Breast epithelium (tissue), 4 donors: ENCODE measurements at places on chromosomes 4 and X. TPM values are rescaled to one million over a fixed set of nuclear protein-coding genes. Genes with fewer than 3 reads are reported as not detected.

Gene FAM9C
- not detected for total RNA-seq

DNA sequence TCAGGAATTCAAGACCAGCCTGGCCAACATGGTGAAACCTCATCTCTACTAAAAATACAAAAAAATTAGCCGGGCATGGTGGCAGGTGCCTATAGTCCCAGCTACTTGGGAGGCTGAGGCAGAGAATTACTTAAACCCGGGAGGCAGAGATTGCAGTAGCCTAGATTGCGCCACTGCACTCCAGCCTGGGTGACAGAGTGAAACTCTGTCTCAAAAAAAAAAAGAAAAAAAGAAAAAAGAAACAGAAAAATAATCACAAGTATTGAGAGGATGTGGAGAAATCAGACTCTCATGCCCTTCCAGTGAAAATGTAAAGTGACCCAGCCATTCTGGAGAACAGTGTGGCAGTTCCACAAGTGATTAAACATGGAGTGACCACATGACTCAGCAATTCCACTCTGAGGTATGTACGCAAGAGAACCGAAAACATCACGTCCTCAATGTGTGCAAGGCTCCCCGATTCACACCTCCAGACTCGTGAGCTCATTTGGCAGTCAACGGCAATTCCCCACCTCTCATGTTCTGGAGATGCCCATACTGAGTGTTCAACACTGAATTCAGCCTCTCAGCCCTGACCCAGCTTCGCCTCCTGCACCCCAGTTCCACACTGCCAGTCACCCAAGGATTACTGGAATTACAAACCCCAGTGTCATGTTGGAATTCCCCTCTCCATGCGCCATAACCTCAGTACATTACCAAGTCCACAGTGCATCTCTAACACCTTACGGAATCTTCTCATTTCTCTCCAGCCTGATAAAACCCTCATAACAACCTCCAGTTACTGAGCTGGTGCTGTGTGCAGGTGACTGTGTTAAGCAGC lies 21.1 kb downstream of the ACOX3 start:
- DNase-seq: no peak

DNA sequence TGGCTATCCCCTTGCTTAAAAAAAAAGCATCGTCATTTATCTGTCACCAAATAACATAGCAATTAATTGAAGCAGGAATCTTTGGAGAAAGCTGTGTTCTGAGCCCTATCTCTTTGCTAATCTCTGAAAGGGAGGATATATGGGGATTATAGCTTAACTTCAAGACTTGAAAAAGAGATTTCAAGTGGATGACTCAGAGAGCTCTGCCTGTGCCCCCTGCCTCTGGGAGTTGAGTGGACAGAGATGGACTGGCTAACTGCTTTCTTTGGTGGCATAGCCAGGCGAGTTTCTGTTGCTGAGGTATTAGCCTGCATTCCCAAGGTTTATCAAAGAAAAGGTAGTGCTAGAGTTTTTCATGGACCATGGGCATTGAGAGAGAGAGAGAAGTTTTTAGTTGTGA lies 91.6 kb downstream of the DDIT4L start:
- no peak for DNase-seq

DNA sequence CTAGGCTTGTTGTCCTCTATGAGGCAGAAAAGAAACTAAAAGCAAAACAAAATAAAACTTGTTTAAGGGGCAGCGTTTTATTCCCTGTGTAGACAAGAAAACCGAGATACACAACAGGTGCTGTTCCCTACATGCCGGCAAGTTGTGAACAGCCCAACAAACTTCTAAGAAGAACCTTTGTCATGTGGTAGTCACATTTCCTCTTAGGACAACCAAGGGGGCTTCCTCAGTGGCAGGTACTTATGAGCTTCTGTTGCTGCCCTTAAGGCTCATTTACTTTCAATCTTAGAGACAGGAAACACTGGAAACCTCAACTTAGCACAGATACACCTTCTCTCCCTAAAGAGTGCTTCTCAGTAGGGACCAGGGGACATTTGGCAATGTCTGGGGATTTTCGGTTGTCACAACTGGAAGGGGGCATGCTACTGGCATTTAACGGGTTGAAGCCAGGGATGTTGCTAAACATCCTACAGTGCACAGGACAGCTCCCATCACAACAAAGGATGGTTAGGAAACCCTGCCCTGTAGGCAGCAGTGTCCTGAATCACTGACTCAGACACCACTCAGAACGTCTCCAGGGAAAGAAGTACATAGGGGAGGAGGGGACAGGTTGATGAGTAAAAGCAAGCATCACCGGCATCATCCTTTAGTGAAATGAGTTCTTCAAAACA lies 111.0 kb downstream of the ASB9 start:
- no peak for DNase-seq

GRCh38 chr4:22969287-22969896 lies 276.7 kb downstream of the GBA3 start:
- DNase-seq: no peak
